ENCODE measurements at places on chromosomes 12 and 14. TPM values are rescaled to one million over a fixed set of nuclear protein-coding genes. Genes with fewer than 3 reads are reported as not detected.

GRCh38 chr12:16509411-16509810 lies 96.6 kb downstream of the LMO3 start:
- no peak for ATAC-seq

- ATAC-seq, result no peak
Observed at GRCh38 chr14:30375296-30375892, 183.6 kb upstream of the G2E3 start.

GRCh38 chr12:113171543-113171942 lies 13.7 kb downstream of the DDX54 start:
- ATAC-seq, result no peak

DNA sequence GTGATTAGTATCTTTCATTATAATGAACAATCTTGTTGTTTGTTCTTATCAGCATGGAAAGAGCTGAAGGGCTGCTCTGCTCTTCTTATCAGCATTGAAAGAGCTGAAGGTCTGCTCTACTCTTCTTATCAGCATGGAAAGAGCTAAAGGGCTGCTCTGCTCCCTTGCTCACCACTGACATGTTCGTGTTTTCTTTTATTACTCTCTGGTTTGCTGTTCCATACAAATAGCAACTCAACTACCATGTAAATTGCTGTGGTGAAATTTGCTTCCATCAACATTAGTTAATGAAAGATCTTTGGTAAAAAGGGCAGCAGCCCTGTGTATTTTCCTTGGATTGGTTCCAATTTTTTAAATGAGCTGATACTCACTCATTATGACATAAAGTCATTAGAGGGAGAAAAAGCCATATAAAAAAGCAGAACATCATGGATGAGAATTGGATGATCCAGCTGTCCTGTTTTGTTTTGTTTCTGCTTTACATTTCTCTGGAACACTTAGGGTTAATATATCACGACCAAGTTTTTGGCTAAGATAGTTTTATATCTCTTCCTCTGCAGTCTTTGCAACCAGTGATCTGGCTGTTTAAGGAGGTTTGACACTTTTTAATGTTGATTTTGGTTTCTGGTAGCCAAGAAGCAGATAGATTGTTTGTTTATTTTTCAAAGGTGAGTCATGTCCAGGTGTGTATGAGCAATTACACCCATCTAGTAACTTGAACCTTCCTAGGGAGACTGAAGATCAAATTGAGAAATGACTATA lies 356.6 kb downstream of the CEP128 start:
- no peak for ATAC-seq

DNA sequence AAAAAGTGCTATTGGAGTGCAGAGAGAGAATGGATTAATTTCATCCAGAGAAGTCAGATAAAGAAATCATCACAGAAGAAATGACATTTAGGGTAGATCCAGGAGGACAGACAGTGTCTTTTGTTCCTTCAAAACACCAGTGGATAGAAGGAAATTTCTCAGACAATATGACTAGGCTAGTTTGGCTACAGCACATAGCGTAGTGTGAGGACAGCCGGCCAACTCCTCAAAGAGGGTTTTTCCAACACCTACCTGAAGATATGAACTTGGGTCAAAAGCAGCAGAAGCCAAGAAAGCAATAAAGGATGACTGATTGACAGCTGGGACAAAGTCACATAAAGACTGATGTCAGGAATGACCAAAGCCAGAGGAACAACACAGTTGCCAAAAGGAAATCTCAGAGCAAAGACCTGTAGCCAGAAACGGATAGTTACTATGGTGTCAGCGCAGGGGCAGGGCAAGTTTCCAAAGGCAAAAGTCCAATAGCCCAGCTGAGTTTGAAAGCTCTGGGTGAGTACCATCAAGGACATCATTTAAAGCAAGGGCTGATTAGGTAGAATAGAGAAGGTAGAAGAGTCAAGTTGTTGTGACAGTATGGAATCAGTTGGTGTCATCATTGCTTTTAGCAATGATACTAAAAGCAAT lies 58.7 kb upstream of the PDE3A start:
- ATAC-seq, result no peak

- ATAC-seq, result no peak
Observed at GRCh38 chr12:76300297-76300665, 47.9 kb downstream of the BBS10 start.

DNA sequence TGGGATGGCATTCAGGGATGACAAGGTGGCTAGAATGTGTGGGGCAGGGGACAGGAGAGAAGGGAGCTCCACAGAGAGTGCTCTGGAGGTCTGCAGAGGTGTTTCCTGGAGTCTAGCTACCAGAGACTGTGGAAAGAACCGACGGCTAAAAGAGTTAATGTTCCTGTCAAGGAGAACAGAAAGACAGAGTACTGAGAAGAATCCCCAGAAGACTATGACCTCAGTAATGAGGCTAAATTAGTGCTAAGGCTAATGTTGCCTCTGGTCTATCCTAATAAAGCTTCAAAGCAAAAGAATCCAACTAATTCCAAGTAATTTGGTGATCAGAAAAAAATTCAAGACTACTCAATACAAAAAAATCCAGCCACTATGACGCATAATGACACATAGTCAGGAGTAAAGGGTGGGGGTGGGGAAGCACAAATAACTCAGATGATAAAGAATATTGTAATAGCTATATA lies 44.7 kb downstream of the FERMT2 start:
- peak; percentile 33 for ATAC-seq

- no peak for ATAC-seq
Observed at GRCh38 chr12:50725011-50725942, 38.6 kb upstream of the ATF1 start.

GRCh38 chr12:63302269-63302940 lies 151.4 kb upstream of the AVPR1A start:
- ATAC-seq, result no peak

- ATAC-seq, result no peak
Observed at GRCh38 chr12:70069221-70070105, 173.8 kb upstream of the CNOT2 start.

DNA sequence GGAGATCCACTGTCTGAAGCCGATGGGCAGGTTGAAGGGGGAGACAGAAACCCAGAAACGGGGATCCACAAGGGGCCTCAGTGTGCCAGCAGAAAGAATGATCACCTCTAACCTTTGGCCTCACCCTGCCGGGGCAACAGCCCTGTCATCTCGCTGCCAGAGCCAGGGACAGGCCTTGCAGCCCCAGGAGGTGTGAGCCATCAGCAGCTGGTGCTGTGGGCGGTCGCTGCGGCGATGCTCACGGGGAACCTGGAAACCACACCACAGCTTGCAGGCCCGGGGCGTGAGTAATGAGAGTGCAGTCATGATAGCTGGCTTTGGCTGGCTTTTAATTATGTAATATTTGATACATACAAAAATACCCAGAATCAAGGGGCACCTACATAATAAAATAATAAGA lies 4.7 kb upstream of the TTC7B start:
- ATAC-seq, result no peak

- no peak for ATAC-seq
Observed at GRCh38 chr12:124248941-124249825, 45.7 kb upstream of the RFLNA start.

GRCh38 chr12:71755146-71755892 lies 656 bp downstream of the RAB21 start:
- ATAC-seq, result peak; percentile 58

DNA sequence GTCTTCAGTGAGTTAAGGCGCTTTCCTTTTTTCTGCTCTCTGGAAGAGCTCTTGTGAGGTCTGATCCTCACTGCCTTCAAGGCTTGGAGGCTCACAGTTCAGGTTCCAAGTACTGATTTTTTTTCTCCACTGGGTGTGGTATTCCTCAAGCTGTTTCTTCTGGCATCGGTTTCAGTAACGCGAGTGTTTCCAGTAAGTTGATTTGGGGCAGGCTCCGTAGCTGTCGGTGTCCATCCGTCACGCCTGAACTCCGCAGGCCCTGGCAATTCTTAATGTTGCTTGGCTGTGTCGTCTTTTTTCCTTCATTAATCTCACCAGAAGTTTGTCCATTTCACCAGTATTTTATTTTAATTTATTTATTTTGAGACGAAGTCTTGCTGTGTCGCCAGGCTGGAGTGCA lies 30.6 kb downstream of the LRCOL1 start:
- peak; percentile 56 for ATAC-seq

GRCh38 chr12:11981121-11981733 lies 89.5 kb upstream of the BCL2L14 start:
- ATAC-seq, result no peak

DNA sequence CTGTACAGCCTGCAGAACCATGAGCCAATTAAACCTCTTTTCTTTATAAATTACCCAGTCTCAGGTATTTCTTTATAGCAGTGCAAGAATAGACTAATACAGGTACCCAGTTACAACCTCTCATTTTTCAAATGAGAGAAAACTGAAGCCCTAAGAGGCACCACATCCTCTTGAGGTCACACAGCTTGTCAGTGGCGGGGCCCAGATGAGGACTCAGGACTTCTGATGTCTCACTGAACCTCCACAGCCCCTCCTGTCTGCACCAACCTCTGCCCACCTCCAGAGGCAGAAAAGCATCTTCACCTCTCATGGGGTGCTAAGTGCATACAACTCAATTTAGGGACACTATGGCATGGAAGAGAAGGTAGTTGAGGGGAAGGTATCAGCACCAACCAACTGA lies 120.7 kb downstream of the CRACR2A start:
- ATAC-seq, result no peak

DNA sequence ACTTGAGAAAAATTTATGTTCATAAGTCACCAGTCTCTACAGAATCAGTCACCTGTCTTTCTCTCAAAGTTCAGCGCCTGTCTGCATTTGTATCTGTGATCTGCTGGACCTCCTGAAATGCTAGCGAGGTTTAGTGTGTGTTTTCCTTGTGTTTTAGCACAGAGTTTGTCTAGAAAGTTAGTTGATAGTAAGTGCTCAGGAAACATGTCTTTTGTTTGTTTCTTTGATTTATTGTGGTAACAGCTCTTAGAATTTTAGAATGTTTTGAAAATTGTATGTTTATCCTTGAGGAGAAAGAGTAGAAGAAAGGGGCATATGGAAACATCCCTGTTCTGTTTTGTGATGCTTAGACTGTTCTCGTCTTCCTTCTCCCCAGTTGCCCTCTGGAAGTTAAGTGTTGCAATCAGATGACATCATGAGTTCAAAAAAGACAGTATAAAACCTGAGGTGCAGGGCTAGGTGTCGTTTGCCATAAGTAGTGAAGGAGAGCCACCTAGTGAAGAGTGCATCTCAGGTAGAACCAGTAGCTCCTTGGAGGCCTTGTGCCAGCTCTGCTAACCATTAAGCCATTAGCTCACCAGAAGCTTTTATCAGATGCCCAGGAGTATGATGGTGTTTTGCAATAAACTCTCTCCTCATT lies 44.8 kb downstream of the FBXW8 start:
- ATAC-seq, result no peak

DNA sequence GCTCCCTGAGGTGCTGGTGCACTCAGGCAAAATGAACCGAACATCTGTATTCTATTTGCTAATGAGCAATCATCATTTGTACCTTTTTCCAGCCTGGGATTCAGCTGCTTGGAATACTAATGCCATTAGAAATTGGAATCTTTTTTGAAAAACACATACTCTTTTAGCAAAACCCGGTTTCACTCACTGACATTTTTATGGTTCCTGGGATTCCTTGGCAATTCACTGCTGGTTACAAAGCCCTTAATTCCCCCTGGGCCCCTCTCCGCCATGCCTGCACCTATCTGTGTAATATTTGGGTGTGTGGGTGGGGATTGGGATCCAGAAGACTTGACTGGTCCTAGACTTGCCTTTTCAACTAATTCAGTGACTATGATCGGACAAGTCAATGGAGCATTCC lies 199.1 kb downstream of the FOXN3 start:
- ATAC-seq, result no peak

- no peak for ATAC-seq
Observed at GRCh38 chr14:43591776-43592175, 915.3 kb downstream of the FSCB start.

DNA sequence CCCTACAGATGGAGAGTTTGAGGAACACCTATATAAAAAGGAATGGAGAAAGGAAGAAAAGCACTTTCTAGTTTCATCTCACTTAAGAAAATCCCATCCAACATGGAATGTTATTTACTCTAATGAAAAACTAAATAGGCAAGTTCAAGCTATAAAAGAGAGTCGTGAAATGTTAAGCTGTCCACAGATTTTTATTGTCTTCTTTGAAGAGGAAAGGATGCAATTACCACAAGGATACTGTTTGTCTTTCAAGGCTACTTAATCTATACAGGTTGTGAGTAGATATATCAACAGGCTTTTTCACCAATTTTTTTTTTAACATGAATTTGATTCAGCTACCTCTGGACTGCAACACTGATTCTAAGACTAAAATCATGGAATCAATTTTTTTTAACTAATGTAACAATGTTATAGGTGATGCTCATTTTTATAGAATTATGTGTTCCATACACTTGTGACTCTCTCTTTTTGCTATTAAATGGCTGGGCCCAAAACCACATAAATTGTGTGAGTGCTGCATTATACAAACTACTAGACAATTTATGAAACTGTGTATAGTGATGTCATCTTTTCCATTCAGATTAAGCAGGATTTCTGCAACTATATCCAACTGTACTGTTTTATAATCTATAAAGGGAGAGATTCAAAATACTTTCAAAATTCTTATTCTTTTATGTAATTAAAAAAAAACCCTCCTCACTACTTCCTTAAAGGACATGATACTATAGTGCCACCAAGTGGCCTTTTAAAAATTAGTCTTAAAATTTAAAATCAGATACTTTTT lies 26.8 kb upstream of the BMAL2 start:
- ATAC-seq, result no peak

DNA sequence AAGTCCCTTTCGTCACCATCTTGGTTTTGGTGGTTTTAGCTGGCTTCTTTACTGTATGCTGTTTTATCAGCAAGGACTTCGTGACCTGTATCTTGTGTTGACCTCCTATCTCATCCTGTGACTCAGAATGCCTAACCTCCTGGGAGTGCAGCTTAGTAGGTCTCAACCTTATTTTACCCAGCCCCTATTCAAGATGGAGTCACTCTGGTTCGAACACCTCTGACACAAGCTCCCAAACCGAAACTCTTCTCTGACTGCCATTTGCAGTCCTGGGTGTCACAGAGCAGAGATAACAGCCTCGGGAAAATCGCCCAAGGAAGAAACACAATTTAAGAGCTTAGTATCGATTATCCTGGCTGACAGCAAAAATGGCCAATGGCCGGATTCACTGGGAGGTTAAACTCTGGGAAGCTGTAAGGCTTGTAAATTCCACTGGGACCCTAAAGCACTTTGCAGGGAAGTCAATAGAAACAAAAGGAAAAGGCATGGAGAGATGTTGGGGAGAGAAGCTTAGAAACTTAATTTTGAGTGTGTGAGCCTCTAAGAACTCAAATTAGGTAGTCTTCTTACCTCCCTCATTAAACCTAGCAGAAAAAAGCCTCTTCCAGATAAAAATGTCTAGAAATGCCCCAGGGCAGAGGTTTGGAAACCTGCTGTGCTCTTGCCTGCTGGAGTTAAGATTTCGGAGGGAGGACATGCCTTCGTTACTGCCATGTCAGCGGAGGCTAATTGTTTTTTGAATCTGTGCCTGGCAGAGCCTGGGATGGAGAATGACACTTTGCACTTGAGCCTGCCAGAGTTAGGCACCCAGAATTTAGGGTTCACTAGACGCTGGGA lies 56.5 kb upstream of the RPH3A start:
- no peak for ATAC-seq

MYO1H gene
- total RNA-seq, result not detected

IL31 gene
- total RNA-seq, result not detected

GUCY2C gene
- not detected for total RNA-seq

PTCSC3 gene
- not detected for total RNA-seq

KLRK1 gene
- 0.57 TPM for total RNA-seq

TEX22 gene
- total RNA-seq, result 0.42 TPM

SIRT4 gene
- 3.7 TPM for total RNA-seq

TAS2R13 gene
- total RNA-seq, result 1.8 TPM

FGF23 gene
- total RNA-seq, result not detected

RFLNA gene
- 0.54 TPM for total RNA-seq

Measured in gastroesophageal sphincter (tissue), 4 donors.